ENCODE measurements at places on chromosomes 13 and 19.

GRCh38 chr19:32415246-32415645 lies 9.7 kb downstream of the DPY19L3 start:
- no peak for DNase-seq

DNA sequence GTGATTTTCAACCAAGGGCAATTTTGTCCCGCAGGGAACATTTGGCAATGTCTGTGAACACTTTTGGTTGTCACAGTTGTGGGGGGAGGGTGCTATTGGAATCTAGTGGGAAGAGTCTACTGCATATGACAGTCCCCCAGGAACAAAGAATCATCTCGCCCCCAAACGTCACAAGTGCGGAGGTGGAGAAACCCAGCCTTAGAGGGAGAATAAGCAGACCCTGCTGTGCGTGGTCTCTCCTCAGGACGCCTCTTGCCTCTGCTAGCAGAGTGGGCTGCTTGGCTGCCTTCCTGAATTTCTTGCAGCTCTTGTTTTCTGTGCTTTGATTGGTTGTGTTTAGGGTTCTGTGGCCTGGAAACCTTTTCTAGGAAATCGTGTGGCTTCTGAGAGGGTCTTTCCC lies 42.5 kb downstream of the NFIX start:
- no peak for DNase-seq

GRCh38 chr13:91747186-91747585 lies 348.8 kb downstream of the GPC5 start:
- DNase-seq: no peak

GRCh38 chr13:71864094-71864985 lies 2.7 kb downstream of the DACH1 start:
- DNase-seq: no peak

DNA sequence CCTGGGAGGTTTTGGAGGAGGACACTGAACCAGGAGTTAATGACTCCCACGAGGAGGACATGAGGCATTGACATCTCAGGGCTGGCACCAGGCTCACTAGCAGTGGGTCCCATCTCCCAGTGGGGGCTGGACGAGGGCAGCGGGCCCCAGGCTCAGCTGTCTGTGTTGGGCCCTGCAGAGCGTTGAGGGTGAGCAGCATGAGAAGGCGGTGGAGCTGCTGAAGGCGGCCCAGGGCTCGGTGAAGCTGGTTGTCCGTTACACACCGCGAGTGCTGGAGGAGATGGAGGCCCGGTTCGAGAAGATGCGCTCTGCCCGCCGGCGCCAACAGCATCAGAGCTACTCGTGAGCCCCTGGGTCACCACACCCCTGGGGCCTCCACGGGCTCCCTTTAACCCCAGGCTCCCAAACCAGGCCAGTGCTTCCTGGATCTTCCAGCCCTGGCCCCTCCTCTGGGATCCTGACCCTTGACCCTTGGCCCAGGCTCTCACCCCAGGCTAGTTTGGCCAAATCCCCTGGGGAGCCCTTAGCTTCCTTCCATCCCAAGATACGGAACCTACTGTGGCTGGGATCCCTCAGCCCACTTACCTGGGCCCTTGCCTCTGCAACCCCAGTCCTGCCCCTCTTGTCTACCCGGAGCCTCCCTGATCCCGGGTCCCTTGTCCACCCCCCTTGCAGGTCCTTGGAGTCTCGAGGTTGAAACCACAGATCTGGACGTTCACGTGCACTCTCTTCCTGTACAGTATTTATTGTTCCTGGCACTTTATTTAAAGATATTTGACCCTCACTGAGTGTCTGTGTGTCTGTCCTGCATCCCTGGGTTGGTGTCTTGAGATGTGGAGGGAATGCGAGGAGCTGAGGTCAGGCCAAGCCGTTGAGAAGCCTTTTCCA lies 1.0 kb downstream of the C19orf73 start:
- DNase-seq: no peak

DNA sequence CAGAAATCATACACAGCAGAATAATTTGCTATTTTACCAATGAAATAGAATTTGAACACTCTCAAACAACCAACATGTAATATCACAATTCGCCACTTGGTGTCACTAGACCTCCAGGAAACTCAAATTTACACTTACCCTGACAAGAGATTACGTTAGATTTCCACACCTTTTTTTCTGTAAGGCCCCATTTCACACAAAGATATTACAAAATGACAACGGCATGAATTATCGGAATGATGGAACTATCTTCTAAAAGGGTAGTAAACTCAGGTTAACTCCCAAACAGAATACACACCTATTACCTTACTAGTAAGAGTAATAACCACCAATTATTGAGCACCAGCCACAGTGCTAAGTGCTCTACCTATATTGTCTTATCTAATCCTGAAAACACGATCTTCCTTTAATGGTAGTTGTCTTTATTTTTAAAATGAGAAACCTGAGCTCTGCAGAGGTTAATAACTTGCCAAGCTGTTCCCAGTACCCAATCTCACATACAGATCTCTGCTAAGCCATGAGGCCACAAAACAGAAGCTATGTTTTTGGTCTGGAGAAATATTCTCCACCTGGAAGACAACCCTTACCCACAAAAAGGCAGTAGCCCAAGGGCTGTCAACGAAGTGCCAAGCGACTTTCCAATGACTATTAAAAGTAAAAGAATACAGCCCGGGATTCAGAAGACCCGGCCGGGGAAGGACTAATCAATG lies 152.4 kb downstream of the DCLK1 start:
- DNase-seq: peak; percentile 8

DNA sequence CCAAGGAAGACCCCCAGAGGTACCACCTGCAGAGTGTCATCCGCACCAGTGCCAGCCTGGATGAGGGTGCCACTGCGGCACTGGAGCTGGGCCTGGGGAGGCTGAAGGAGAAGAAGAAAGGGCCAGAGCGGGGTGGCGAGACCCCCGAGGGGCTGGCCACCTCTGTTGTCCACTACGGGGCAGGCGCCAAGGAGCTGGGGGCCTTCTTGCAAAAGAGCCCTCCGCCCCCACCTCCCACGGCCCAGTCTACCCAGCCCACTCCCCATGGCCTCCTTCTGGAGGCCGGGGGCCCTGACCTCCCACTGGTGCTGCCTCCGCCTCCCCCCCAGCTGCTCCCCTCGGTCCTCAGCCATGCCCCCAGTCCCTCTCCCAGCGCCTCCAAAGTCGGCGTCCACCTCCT lies 5.4 kb downstream of the PRR12 start:
- DNase-seq: no peak

DNA sequence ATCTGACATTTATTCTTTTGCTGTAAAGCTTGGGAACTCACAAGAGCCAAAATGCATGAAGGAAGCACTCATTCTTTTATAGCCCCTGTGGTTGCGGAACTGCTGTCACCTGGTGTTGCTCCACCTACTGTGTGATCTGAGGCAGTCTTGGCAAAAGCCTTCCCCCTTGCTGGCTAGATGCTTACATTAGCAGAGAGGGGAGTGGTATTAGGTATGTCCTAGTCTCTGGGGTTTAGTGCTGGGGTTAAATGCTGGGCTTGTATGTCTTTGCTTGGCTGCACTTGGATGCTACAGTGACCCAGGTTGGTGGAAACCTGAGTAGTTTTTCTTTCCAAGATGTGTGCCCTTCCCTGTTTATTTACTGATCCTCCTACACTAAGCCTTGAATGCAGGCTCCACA lies 99.3 kb downstream of the WDFY2 start:
- no peak for DNase-seq

DNA sequence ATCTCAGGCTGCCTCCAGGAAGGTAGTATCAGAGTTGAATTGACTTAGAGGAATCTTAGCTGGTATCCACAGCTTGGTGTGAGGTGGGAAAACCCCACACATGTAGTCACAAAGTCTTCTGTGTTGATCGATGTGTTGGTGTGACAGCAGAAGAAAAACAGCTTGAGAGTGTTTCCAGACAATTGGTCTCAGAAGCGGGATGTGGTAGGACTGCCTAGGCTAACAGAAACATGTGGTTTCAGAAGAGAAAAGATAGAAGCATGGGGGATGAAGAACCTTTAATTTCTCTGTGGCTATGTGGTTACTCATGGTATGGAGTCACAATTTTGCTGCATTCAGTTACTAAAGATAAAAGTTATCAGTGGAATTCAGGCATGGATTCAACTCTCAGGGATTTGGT lies 134.7 kb upstream of the SLITRK5 start:
- DNase-seq: no peak

DNA sequence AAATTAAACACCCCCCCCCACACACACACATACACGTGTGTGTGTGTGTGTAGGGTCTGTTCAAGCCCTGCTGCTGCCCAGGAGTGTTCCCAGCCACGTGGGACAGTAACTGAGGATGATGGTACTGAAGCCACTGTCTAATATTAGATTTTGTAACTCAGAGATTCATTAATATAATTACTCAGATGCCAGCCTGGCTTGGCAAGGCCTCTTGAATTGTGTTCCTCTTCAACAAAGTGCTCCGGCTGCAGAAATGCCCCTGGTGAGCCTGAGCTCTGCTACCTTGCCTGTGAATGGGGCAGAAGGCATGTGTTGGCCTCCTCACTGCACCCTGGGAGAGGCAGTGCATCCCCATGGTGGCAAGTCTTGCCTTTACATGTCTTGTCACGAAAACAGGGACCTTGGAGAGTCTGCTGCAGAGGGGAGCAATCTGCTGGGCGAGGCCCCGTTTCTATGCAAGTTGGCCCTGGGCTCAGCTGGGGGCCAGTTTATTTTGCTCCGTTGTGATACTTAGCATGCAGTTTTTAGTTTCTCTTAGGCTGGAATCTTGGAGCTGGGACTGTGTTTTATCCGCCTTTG lies 44.0 kb downstream of the NFIX start:
- DNase-seq: no peak

DNA sequence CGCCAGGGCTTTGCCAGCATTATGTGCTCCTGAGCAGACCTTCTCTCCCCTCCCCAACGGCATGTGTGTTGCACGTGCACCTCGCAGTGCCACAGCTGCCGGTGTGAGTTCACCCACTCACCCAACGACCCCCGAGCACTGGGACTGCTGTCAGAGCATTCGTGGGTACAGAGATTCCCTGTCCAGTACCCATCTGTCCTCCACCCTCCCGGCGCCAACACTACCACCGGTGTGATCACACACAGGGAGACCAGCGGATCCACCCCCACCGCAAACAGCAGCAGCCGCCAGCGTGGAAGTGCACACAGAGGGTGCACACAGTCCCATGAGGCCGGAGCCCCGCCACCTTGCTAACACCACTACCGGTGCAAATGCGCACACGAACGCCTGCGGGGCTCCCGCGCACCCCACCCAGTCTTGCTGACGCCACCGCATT lies 15.9 kb downstream of the LILRA1 start:
- no peak for DNase-seq

DNA sequence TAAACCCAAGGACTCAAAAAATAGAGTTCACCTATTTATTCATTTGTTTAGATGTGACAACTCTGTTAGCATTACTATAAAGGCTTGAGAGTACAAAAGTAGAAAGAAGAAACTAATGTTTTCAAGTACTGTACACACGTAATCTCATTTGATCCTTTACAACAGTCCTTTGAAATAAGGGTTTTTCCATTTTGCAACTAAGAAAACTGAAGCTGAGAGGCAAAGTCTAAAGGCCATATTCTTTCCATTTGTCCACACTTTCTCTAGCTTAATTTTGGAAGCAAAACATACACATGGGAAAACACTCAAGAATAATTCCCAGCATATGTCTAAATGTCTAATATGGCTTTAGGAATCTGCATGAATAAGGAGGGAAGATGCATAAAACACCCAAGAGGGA lies 34.1 kb downstream of the ZAR1L start:
- no peak for DNase-seq

- DNase-seq: peak; percentile 15
These were observed 4.7 kb upstream of the CYP4F3 start for GRCh38 chr19:15636026-15636425.

- no peak for DNase-seq
These were observed 24.5 kb upstream of the LPAR6 start for GRCh38 chr13:48437371-48437770.

GRCh38 chr13:40275155-40275554 lies 391.3 kb downstream of the FOXO1 start:
- DNase-seq: no peak

DNA sequence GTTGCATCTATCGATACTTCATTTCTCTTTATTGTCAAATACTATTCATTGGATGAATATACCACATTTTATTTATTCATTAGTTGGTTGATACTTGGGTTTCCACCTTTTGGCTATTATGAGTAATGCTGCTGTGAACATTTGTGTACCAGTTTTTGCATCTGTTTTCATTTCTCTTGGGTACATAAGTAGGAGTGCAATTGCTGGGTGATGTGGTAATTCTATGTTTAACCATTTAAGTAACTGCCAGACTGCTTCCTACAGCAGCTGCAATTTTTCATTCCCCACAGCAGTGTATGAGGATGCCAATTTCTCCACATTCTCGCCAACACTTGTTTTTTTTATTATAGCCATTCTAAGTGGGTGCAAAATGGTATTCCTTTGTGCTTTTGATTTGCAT lies 2.6 kb downstream of the KCNJ14 start:
- DNase-seq: no peak

DNA sequence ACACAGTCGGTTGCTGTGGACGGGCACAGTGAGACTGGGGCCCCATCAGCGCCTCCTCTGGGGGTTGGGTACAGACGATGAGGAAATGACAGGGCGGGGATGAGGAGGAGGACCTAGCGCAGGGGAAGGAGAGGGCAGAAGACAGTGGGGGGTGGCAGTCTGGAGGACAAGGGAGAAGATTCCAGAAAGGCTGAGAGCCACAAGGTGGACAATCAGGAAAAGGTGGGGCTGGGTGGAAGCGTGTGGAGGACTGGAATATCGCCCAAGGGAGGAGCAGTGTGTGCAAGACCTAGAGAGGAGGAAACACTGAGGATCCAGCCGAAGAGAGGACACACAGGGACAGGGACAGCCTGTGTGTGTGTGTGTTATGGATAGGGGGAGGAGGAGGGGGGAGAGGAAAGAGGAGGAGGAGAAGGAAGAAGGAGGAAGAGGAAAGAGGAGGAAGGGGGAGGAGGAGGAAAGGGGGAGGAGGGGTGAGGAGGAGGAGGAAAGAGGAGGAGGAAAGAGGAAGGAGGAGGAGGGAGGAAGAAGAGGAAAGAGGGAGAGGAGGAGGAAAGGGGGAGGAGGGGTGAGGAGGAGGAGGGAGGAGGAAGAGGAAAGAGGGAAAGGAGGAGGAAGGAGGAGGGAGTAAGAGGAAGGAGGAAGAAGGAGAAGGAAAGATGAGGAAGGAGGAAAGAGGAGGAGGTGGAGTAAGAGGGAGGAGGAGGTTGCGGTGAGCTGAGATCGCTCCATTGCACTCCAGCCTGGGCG lies 15.8 kb upstream of the GARIN5A start:
- no peak for DNase-seq

GRCh38 chr19:9914315-9915207 lies 21.8 kb downstream of the OLFM2 start:
- peak; percentile 11 for DNase-seq

DNA sequence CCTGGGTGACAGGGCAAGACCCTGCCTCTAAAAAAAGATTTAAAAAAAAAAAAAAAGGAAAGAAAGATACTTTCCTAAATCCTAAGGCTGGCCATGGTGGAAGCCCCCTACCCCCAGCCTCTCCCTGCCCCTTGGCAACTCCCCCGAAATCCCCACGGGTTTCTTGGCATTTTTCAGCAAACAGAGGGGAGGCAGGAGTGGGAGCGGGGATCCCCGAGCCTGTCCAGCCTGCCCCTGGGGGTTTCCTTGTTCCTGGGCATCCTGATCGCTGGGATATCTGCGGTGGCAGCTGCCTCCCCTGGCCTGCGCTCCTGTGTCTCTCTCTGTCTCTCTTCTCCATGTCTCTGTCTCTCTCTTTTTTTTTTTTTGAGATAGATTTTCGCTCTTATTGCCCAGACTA lies 3.4 kb upstream of the EBI3 start:
- DNase-seq: no peak
